ENCODE measurements at places on chromosomes 11 and 22.

- no peak for DNase-seq
These were observed 48.7 kb downstream of the IGLL1 start for GRCh38 chr22:23531283-23531956.

DNA sequence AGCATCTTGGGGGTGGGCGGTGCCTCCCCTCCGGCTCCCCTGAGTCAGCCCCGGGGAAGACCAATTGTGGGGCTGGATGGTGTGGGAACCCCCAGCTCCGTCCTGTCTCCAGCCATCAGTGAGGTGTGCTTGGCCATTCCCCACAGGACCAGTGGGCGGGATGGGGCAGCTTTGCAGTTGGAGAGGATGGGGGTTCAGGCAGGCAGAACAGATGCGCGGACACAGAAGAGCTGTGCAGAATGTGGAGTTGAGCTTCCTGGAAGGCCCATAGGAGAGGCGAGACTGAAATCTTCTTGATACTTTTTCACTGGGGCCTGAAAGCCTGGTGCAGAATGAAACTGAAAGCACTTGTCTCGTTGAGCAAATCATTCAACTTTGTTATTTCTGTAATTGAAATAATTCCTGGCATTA lies 23.8 kb downstream of the PARVB start:
- DNase-seq, result no peak

GRCh38 chr11:89181111-89181510 lies 3.4 kb downstream of the TYR start:
- DNase-seq, result no peak

DNA sequence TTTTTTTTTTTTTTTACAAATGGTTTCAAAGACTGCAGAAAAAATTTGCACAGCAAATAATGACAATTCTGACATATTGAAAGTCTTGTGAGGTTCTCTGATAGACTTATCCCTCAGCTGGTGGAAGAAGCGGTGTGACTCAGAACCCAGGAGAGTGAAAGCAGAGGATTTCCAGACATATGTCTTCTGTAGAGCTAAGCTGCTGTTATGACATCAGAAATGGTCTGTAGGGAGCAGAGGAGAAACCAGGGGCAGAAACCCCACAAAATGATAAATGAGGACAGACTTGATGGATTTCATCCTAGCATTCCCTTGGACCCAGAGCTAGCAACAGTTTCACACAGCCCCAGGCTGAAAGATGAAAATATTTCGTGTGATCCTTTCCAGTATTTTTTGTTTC lies 582.6 kb downstream of the METTL15 start:
- DNase-seq, result peak; percentile 28

GRCh38 chr11:15434529-15434928 lies 319.8 kb downstream of the INSC start:
- no peak for DNase-seq

- DNase-seq, result no peak
These were observed 2.6 kb upstream of the ETS1 start for GRCh38 chr11:128589998-128590397.

DNA sequence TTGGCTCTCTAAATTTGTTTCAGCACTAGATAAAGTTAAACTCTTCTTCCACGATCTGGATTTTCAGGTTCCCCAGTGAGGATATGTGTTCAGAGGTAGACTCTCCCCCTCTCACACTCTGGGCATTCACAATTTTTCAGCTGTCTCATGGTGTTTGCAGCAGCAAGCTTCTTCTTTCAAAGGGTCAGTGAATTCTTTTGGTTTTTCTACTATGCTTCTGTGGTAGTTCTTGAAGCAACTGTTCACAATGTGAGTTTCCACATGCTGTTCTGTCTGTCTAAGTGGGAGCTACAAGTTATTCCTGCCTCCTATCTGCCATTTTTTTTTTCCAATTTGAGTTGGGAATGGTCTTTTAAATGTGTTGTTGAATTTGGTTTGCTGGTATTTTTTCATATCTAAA lies 25.4 kb downstream of the CNTF start:
- no peak for DNase-seq

- DNase-seq, result peak; percentile 99
These were observed 80.3 kb downstream of the ETS1 start for GRCh38 chr11:128506999-128507611.

DNA sequence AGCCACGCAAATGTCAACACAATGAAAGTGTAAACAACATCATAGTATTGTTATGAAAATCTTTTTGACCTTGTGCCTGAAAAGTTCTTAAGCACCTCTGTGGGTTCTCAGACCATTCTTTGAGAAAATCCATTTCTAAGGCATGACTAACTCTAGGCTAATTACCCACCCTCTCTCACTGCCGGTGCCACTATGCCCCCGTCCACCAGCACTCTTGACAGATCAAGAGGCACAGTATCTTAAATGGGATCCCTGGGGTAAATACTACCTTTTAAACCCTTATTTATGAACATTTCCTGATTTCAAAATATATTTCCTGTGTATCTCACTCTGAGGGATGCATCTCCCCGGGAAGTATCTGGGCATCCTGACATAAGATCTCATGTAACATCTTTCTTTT lies 607.5 kb downstream of the METTL15 start:
- DNase-seq, result no peak

GRCh38 chr11:122981388-122982264 lies at the start of gene BSX:
Gene BSX, minus strand, starts transcription at chr11:122981834. Its CDS starts 163 bp downstream, at chr11:122981671.
- no peak for DNase-seq

GRCh38 chr11:59259867-59260475 lies 47.2 kb upstream of the MPEG1 start:
- no peak for DNase-seq

- peak; percentile 56 for DNase-seq
These were observed 52.5 kb downstream of the TRIM44 start for GRCh38 chr11:35714882-35715627.

DNA sequence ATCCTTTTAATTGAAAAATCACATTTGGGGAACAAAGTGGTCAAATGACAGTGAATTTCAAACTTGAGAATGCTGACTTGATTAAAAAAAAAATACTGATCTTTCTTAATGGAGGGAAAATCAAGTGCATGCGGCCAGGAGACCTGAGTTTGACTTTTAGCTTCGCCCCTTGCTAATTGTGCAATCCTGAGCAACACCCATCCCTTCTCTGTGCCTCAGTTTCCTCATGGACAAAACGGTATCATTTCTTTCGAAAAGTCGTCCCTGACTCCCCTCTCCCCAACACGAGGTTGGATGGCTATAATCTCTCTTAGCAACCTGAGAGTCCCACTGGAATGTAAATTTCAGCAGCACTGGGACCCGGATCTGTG lies 959 bp upstream of the FJX1 start:
- no peak for DNase-seq

DNA sequence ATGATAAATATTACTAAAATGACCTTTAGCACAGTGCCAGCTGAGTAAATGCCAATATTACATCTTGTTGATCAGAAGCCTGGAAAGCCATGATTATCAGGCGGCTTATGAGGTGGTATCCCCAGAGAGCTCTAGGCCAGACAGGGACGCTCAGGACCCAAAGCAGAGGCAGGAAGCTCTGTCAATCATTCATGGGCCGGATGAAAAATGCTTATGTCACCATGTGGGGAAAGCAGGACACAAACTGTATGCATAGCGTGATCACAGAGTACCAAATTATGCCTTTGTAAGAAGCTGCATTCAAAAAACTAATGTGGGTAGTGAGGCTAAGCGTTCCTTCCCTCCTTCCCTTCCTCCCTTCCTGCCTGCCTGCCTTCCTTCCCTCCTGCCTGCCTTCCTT lies 82.6 kb downstream of the TENM4 start:
- no peak for DNase-seq

DNA sequence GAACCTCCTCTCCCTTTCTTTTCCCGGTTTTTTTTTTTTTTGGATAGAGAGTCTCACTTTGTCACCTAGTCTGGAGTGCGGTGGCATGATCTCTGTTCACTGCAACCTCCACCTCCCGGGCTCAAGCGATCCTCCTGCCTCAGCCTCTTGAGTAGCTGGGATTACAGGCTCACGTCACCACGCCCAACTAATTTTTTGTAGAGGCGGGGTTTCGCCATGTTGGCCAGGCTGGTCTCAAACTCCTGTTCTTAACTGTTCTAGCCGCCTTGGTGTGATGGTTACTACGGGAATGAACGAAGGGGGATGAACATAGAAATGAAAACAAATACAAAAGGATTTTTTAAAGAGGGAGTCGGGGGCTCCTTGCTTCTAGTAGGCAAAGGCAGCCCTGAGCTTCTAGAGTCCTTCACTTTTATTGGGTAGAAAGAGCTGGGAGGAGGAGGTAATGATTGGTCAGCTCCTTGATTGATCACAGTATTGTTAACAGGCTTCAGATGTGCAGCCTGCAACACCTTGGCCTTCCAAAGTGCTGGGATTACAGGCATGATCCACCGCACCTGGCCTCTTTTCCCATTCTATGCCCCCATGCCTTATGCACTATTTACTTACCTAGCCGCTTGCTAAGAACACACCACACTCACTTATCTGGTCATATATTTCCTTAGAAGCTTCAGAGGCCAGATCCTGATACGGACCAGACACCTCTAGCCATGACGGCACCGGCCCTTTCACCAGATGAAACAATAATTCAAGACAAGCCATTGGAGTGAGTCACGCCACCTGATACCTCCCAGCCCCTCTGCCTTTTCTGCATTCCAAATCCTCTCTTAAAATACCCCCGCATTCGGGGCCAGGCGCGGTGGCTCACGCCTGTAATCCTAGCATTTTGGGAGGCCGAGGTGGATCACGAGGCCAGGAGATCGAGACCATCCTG lies 20.7 kb downstream of the SUSD2 start:
- no peak for DNase-seq

DNA sequence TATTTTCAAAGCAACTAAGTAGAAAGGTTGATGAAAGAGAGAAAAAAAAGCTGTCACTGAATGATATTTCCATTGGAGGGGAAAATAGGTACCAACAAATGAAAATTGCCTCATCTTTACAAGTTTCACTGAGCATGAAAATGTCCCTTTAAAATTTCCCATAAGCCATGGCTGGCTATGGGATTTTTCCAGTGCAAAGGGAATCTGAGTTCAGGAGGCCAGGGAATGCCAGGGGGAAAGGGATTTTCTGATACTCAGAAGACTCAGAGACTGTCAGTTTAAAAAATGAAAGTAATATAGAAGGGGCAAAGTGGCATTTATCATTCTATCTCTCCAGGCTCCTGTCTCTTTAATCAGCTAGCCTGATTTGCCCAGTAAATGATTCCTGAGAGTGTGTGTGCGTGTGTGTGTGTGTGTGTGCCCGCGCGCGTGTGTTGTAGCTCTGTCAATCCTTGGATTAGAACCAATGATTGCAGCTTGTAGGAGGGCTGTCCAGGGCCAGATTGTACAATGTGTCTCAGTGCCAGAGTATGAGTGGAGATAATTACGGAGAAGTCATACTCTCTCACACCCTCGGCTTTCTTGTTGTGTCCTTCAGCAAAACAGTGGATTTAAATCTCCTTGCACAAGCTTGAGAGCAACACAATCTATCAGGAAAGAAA lies at the start of gene NTM:
Gene NTM, plus strand, starts transcription at position 526 of the 662 bp plus-strand sequence.
- no peak for DNase-seq

GRCh38 chr22:20206709-20207215 lies 55.9 kb upstream of the CCDC188 start:
- peak; percentile 32 for DNase-seq

- DNase-seq, result no peak
These were observed 49.9 kb downstream of the ST3GAL4 start for GRCh38 chr11:126405374-126405773.

- DNase-seq, result no peak
These were observed 76.2 kb upstream of the ARHGAP32 start for GRCh38 chr11:129268371-129268770.

- no peak for DNase-seq
These were observed 224.8 kb upstream of the RAG2 start for GRCh38 chr11:36822829-36823228.

- no peak for DNase-seq
These were observed 36.2 kb downstream of the SBF1 start for GRCh38 chr22:50438305-50439275.

DNA sequence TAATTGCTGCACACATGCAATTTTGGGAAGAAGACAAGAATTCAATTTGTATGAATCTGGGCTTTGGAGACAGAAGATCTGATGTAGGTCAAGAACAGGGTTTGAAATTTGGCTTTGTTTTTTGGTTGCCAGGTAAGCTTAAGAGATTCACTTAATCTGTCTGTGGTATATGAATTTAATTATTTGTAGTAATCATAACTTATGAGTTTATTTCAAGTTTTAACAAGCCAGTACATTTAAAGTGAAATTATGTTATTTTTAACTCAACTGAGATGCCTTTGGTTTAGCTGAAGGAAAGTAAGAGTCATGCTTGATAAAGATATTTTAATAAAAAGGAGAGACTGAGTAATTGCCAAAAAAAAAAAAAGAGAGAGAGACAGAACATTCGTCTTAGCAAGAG lies 384.1 kb downstream of the LUZP2 start:
- DNase-seq, result no peak

- DNase-seq, result no peak
These were observed 21.7 kb upstream of the MICALL1 start for GRCh38 chr22:37884420-37884819.

- no peak for DNase-seq
These were observed 3.6 kb downstream of the TRIM29 start for GRCh38 chr11:120134106-120134930.

DNA sequence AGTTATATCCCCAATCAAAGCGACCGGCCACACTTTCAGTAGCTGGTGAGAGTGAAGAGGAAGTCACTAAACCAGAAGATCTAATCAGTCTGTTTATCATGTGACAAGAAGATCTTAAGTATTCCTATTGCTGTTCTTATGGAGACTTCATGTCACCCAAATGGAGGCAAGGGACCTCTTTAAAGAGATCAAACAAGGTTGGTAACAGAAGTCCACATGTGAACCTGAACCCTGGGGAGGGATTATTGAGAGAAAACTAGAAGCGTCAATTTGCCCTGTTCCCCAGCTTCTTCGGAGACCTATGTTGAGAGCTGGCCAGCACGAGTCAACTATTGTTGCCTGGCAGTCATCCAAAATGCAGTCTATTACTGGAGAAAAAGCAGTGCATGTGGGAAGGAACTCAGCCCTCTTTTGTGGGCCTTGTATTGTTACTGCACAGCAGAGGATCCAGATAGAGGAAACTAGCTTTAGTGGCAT lies 76.9 kb upstream of the CTSC start:
- peak; percentile 51 for DNase-seq

GRCh38 chr11:16347928-16348685 lies 8.2 kb downstream of the SOX6 start:
- no peak for DNase-seq

GRCh38 chr11:39690856-39691255 lies 1768.6 kb downstream of the LRRC4C start:
- DNase-seq, result no peak

DNA sequence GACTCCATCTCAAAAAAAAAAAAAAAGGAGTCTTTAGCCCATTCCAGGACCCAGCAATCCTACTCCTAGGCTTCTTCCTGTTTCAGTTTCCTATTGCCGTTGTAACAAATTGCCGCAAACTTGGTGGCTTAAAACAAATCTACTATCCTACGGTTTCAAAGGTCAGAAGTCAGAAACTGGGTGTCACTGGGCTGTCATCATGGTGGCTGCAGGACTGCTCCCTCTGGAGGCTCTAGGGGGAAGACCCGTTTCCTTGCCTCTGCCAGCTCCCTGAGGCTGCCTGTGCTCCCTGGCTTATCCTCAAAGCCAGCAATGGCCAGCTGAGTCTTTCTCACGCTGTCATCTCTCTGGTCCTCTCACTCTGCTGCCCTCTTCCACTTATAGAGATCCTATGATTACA lies 8.7 kb upstream of the DAGLA start:
- DNase-seq, result peak; percentile 29

Measured in HCEC 1CT (cell line).